ENCODE measurements at places on chromosomes 16 and 17.

DNA sequence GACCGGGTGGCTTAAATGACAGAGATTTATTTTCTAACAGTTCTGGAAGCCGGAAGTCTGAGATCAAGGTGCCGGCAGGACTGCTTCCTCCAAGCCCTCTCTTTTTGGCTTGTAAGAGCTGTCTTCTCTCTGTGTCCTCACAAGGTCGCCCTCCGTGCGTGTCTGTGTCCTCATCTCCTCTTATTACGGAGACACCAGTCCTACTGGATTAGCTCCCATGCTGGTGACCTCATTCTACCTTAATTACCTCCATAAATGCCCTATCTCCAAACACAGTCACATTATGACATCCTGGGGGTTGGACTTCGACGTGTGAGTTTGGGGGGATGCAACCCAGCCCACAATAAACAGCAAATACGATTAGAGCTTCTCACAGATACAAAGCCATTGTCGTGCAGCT is 161.5 kb downstream of the FOXL1 start:
- DNase-seq = no peak

- peak; percentile 12 for DNase-seq
Measured at GRCh38 chr17:56653877-56654276, 60.4 kb downstream of the NOG start.

- no peak for DNase-seq
Measured at GRCh38 chr17:67993998-67994361, 2.3 kb downstream of the C17orf58 start.

DNA sequence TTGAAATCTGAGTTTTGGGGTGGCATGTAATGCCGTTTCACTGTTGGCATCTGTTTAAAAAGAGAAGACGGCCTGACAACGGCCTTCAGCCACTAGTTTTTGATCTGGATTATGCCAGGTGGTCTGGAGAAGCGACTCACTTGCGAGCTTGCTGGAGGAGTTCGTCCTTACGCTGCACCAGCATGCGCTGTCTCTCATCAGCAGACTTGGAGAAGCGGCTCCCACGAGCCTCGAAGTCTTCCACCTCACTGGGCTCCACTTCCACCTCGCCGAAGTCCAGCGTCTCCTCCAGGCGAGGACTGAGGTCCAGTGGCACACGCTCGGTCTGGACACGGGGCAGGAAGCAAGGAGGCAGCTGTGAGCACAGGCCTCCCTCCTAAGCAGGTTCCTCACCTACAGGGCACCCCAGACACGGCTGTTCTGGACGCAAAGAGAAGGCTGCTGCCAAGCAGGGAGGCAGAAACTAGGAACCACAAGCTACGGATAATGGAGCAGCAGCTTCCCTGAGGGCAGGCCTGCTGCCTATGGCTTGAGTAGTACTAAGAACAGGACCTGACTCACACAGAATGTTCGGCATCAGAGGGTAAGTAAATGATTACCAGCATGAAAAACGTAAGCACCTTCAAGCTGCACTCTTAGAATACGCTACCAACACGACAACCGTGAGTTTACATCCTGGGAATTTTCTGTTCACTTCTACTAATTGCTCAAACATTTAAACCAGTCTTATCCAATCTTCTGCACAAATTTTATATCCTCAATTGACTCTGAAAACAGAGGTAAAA is 61.4 kb downstream of the AMFR start:
- no peak for DNase-seq

GRCh38 chr17:50697062-50697461 is 10.7 kb downstream of the ANKRD40 start:
- no peak for DNase-seq

- no peak for DNase-seq
Measured at GRCh38 chr17:35449371-35449931, 885 bp upstream of the SLFN13 start.

DNA sequence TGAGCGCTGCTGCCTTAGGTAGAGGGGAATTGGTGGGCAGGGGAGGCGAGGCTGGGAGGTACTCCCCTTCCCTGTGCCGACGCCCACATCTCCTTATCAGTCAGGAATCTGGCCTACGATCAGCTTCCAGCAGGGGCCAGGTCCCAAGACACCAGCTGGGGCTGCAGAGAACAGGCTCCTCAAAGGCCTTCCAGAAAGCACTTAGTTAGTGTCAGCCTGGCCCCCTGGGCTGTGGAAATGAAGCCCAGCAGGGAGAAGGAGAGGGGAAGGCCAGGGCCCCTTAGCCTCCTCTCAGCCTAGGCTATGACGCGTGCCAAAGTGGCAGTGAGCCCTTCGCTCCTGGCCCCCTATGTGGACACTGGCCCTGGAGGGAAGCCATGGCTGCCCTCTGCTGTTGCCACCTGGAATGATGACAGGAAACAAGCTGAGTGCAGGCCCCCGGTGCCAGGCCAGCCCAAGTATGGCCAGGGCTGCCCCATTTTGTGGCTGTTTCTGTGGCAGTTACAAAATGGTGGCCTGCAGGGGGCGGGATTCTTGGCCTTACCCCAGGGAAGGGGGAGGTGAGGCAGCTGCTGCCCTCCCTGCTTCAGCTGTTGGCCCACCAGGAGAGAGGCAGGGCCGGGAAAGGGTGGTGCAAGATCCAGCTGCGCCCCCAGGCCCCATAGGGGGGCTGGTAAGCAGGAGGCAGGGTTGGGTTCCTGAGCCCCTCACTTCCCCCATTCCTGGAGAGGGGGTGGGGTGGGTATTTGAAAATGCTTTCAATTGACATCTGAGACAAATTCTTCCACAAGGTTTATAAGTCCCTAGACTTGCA is 11.3 kb downstream of the TBX4 start:
- no peak for DNase-seq

DNA sequence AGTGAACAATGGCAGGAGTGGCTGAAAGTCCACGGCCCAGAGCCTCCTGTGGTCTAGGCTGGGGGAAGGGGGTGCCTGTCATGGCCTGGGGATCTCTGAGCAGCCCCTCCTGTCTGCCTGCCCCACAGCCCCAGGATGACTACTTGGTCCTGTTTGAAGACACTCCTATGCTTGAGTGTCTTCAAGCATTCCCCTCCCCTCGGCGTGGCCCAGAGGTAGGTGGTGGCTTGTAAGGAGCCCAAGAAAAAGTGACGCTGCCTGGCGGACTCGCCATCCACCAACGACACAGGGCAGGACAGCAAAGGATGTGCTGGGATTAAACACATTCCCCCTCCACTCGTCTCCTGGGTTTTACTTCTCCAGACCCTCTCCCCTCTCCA is 5.7 kb downstream of the SULT1A1 start:
- DNase-seq = no peak

DNA sequence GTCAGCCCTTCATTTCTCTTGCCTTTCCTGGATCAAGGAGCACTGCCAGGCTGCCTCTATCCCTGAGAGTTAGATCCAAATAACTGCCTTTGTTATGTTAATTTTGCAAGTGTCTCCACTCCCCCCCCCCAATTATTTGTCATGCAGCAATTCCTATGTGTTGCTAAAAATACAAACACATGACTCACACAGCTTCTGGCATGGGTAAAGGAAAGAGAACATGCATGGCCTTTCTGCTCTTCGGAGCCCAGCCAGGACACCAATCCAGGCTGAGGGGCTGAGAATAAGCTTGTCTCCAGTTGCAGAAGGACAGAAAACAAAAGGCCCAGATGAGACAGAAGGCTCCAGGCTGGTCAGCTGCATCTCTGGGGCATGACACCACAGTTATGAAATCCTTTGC is 148.0 kb upstream of the TNRC6C start:
- no peak for DNase-seq

- DNase-seq = peak; percentile 68
Measured at GRCh38 chr17:2266045-2266864, 37.3 kb downstream of the SMG6 start.

- peak; percentile 52 for DNase-seq
Measured at GRCh38 chr17:1275962-1276736, 3.3 kb upstream of the TRARG1 start.

- DNase-seq = no peak
Measured at GRCh38 chr17:75592348-75593020, 4.9 kb downstream of the MYO15B start.

DNA sequence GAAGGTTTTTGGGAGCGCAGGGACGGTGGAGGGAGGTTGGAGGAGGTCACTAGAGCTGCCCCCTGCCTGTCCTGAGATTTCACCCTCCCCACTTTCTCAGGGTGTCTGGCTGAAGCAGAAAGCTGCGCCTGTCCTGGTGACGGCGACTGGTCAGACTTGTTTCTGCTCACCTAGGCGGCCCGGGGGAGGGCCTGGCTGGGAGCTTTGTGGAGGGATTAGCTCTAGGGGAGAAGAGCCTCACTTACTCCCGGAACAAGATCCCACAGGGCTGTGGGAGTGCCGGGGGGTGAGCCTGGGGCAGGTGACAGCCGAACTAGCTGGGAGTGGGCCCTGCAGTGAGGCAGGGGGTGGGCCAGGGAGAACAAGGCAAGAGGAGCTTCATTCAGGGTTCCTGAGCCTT is 11.5 kb downstream of the NHERF1 start:
- DNase-seq = no peak

- no peak for DNase-seq
Measured at GRCh38 chr16:57347858-57348257, 10.7 kb upstream of the CCL22 start.
